ENCODE measurements at places on chromosomes 6 and 20.

GRCh38 chr20:46126440-46127056 lies 8.4 kb downstream of the CD40 start:
- no peak for ATAC-seq

GRCh38 chr20:60132162-60132826 lies 174.1 kb downstream of the CDH26 start:
- no peak for ATAC-seq

- ATAC-seq: no peak
Measured at GRCh38 chr6:166614589-166614988, 12.5 kb downstream of the RPS6KA2 start.

DNA sequence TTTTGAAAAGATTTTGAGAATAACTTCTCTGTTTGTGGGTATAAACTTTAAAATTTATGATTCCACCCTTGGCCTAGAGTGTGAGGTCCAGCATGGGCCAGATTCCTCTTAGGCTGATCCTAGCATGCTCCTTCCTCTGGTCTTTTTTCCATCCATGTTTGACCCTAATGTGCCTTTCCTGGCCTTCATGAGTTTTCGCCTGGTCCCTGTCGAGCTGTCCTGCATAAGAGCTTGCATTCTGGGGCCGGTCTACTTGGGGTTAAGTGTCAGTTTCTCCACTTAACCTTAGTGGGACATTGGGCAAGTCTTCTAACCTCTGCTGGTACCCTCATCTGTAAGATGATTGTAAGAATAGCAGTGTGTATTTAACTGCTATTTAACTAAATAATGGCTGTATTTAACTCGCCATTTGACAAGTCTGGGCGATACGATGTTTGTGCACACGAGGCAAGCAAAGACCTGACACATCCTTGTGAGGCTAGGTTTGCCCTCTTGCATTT lies 40.7 kb upstream of the TAGAP start:
- no peak for ATAC-seq

DNA sequence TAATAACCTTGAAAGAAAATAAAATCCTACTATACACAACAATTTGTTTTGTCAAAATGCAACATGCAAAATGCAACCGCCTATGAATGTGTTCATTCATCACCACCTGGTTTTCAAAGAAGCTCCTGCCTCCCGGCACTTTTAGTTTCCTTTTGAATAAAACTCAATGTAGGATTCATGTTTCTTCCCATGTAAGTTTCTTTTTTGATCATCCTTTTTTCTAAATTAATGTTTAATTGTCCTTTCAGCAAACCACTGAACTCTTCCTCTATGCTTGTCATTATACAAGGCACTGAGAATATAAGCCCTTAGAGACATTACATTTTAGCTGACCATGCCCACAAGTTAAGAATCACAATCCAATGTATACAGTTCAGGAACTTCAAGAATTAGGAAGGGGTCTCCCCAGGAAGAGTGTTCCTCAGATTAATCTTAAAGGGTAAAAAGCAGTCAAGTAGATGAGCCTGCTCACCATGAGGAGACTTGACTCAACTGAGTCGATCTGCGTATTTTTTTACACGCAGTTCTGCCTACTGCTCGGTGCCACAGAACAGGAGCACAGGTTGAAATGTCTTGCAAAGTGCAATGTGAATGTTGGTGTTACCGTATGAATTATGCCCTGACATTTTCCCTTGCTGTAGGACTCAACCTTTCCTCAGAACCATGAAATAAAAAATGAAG lies 7.2 kb upstream of the THEMIS start:
- ATAC-seq: no peak

- peak; percentile 37 for ATAC-seq
Measured at GRCh38 chr6:38350942-38351341, 288.8 kb downstream of the BTBD9 start.

- ATAC-seq: no peak
Measured at GRCh38 chr20:10806539-10806938, 132.7 kb upstream of the JAG1 start.

GRCh38 chr6:11770546-11771466 lies 7.8 kb downstream of the ADTRP start:
- peak; percentile 82 for ATAC-seq

DNA sequence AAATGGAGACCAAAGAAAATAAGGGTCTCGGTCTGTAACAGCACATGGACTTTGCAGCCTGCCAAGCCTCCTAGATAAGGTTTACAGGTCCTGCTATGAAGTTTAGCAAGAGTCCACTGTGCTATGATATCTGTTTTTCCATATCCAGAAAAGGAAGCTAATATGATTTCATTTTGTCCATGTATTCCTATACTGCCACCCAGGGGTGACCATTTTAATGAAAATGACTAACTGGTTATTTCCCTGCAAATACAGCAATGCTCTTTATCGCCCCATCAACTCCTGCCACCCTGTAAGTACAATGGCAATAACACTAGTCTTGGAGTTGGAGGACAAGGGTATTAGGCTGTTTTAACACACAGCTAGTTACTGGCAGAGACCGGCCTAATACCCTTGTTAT lies 115.2 kb upstream of the GLP1R start:
- ATAC-seq: peak; percentile 56

DNA sequence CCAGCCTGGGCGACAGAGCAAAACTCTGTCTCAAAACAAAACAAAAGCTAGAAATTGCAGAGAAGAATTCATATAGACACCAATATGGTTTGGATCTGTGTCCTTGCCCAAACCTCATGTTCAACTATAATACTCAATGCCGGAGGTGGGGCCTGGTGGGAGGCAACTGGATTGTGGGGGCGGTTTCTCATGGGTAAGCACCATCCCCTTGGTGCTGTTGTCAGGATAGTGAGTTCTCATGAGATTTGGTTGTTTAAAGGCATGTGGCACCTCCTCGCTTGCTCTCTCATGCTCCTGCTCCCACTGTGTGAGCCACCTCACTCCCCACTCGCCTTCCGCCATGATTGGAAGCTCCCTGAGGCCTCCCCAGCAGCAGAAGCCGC lies 15.2 kb downstream of the NINL start:
- ATAC-seq: no peak

- ATAC-seq: no peak
Measured at GRCh38 chr20:58005581-58006345, 222.7 kb downstream of the ANKRD60 start.

DNA sequence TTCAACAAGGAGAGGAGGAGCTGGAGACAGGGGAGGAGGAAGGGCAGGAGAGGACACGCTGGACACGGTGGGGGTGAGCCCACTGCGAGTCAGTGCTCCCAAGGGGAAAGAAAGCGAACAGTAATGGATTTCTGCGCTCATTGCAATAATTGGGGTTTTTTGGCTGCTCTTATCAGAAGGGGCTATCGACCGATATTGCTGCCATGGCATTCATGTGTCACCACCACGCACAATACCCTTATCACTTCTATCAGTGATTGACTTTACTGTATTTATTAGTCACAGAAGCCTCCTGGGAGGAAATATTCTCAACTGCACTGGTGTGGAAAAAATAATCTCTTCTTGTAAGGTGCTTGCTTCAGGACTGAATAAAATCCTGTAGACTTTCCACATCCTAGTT lies 55.8 kb downstream of the CEP43 start:
- ATAC-seq: no peak

DNA sequence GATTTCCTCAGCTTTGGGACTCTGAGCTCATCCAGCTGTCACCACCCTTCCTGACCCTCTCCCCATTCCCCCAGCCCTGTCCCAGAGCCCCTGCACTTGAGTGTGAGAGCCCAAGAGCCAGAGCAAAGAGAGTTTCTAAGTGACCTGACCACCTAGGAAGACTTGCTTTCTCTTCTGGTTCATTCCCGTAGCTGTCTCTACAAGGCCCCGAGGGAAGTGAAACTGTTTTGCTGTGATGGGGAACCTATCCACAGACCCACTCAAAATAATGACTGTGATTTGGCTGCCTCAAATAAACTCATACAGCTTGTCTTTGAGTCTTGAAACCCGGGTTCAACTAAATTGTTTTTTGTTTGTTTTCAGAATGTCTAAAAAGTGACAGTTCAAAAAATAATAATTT lies 74.6 kb upstream of the XRN2 start:
- no peak for ATAC-seq

- no peak for ATAC-seq
Measured at GRCh38 chr6:155235087-155235486, 28.7 kb upstream of the CLDN20 start.

- ATAC-seq: no peak
Measured at GRCh38 chr20:61524951-61525666, 273.0 kb downstream of the CDH4 start.

- ATAC-seq: no peak
Measured at GRCh38 chr20:64237316-64237715, 18.2 kb upstream of the PCMTD2 start.

GRCh38 chr20:9588706-9589105 lies 74.3 kb downstream of the LAMP5 start:
- no peak for ATAC-seq

DNA sequence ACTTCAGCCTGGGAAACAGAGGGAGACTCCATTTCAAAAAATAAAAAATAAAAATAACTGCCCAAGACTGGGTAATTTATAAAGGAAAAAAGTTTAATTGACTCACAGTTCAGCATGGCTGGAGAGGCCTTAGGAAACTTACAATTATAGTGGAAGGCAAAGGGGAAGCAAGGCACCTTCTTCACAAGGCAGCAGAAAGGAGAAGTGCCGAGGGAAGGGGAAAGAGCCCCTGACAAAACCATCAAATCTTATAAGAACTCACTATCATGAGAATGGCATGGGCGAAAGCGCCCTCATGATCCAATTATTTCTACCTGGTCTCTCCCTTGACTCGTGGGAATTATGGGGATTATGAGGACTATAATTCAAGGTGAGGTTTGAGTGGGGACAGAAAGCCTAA lies 95.5 kb upstream of the LGSN start:
- no peak for ATAC-seq

DNA sequence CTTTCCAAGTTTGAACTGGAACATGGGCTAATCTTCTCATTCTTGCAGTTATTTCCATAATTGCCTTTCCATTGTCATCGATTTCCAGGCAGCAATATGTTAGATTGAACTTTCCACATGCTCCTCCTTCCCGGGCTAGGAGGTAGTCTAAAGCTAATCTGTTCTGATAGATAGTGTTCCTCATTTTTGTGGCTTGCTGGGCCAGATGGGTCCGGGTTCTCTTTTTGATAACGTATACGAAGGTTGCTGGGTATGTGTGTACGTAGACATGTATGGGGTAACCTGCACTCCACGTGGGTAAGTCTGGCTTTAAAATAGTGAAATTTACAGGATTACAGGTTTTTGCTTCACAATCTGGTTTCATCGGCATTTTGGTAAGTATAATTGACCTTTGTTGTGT lies 14.0 kb upstream of the GMPR start:
- no peak for ATAC-seq

GRCh38 chr6:137913434-137913833 lies 46.4 kb downstream of the TNFAIP3 start:
- no peak for ATAC-seq

GRCh38 chr6:120614723-120615122 lies 719.6 kb downstream of the TBC1D32 start:
- ATAC-seq: no peak

DNA sequence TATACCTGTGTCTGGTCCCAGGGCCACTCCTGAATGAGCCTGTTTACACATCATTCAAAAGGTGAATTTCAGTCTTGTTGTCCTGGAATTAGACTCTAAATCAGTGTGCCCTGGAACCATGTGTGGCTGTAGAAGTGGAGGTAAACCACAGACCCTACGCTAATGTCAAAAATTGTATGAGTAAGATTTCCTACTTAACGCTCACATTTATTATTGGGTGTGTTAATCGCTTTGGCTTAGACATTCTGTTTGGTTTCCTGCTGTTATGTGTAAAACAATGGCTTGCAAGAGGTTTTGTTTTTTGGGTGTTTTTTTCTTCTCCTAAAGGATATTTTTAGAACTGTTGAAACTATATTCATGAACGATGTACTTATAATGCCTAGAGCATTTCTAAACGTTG lies 19.3 kb downstream of the PLCB1 start:
- ATAC-seq: peak; percentile 11

DNA sequence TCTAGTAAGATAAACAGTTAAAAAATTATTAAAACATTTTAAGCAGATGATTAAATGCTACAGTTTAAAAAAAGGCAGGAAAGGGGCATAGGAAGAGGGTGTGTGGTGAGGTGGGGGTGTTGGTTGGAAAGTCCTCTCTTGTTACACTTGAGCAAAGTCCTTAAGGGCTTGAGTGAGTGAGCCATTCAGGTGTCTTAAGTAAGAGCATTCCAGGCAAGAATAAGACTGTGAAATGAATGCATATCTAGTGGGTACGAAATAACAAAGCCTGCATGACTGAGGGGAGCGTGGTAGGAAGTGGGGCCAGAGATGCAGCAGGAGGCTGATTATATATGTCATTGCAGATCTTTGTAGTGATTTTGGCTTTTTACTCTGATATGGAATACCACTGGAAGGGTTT lies 5.1 kb downstream of the CDKAL1 start:
- ATAC-seq: no peak

DNA sequence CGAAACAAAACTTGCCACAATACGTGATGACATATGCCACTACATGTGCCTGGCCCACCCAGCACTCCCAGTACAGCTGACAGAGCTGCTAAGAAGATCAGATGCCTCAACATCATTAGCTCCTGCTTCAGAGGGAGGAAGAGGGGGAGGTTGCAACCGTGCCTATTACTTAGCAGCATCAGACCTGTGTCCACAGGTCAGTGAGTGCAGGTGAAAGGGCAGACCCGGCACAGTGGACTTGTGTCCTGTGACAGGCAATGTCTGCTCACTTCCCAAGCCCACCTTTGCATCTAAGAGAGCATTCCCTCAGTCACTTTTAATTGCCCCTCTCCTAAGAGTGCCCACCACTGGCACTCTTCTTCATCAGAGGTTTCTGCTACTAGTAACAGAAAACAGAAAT lies 9.4 kb upstream of the COL12A1 start:
- ATAC-seq: no peak

DNA sequence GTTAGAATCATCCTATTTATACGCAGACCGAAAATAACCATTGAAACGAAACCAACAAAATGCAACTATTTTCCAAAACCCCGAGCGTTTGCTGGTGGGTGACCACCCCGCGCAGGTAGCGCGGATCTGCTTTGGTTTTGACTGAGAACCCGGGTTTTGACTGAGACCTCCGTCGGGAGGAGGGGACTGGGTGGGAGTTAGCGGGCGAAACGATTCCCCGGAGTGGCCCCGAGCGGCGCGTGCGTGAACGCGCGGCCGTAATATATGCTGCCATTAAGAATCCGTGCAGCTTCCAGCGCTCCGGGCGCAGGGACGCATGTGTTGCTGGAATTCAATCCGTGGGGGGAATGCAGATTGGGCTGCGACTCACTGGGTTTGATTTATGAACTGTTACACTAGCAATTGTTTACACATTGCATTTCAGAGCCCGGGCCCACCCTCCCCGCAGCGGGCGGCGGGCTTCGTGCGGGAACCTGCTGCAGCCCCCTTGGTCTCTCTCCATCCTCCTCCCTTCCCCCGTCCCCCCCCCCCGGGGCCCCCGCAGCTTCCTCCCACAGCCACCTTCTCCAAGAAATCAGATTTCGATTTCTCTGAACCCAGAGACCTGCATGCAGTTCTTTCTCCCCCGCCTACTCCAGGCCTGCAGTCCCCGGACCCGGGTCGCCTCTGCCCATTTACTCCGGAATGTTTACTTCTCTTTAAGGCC lies 9.9 kb downstream of the NRN1 start:
- ATAC-seq: peak; percentile 79

Measured in SK-N-SH treated with all-trans-retinoic acid at 6 μM for 48 hours (cell line).